ENCODE measurements at places on chromosomes 3 and 15.

- DNase-seq: no peak
Measured at GRCh38 chr3:78712941-78713340, 1054.9 kb downstream of the ROBO1 start.

DNA sequence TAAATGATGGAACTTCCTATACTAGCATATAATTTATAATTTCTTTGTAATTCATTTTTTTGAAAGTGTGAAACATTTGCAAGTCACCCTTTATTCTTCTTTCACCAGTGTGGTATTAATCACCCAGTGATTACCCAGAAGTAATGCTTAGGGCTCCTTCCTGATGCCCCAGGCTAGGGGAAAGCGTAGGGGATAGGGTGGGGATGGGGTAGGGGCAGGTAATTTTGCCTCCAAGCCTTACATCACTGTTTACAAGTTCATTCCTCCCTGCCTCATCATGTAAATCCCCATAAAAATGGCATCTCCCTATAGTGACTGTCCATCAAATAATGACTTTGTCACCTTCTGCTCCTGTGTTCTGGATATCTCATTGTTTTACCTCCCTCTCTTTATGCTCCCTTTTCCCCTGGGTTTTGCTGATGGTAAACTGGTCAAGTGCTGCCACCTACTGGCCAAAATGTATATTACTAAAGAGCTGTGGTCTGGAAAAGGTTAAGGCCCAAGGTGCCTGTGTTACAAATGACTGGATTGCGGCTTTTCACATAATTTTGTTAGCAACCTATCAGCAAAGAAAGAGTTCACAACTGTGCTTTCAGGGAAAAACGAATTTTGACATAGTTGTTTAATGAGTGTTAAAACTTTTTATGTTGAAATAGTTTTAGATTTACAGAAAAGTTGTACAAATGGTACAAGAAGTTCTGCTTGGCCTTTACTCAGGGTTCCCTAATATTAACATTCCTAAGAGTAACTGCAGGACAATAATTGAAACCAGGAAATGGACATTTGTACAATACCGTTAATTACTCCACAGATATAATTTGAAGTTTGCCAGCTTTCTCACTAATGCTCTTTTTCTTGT is 54.7 kb downstream of the ONECUT1 start:
- DNase-seq: peak; percentile 73

GRCh38 chr3:9088441-9089353 is 125.4 kb upstream of the RAD18 start:
- no peak for DNase-seq

DNA sequence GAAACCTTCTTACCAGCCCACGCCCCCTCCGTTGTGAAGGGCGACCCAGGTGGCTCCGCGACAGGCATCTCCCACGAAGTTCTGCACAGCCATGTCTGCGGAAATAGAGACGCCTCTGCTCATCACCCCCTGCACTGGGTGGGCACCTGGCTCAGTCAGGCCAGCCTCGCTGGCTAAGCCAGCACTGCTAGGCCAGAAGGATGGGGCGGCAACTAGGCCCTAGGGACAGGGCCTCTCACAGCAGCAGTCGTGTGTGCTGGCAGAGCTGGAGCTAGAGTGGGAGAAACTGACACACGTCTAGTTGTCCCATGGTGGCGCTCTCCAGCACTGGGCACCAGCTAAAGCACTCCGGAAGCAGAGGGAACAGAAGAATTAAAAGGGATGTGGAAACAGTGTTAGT is 12.5 kb upstream of the ZXDC start:
- no peak for DNase-seq

DNA sequence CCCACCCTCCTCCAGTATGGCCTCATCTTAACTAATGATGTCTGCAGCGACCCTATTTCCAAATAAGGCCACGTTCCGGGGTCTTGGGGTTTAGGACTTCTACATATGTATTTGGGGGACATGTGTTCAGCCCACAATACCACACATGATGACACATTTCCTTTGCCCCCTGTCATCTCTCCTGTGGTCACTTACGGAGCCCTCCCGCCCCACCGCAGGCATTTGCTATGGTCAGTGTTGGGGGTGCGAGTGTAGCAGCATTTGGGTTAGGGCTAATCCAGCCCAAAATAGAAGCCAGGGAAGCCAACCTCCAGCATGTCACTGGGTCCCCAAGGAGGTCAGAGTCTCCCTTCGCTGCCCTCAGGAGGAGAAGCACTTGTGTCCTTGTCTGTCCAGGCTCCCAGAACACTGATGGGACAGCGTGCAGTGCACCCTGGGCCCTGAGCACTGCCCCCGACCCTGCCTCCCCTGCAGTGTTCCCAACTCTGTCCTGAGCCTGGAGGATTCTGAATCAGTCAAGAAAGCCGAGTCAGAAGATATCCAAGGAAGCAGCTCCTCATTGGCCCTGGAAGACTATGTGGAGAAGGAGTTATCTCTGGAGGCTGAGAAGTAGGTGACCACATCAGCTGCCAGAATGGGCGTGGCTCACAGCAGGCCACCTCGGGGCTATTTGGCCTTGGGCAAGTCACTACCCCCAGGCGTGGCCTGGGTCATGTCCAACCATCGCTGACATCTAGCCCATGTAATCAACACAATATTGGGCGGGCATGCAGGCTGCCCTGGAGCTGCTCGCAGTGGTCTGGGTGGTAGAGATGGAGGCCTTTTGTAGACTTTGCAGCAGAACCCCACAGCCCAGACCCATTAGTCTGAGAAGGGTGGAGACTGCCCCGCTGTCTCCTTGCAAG is 46.9 kb upstream of the FGD5 start:
- no peak for DNase-seq

All from fibroblast of skin of back (primary cell).